Hippocampal formation (tissue), 2 donors: ENCODE measurements at places on chromosomes 12 and 14.

DNA sequence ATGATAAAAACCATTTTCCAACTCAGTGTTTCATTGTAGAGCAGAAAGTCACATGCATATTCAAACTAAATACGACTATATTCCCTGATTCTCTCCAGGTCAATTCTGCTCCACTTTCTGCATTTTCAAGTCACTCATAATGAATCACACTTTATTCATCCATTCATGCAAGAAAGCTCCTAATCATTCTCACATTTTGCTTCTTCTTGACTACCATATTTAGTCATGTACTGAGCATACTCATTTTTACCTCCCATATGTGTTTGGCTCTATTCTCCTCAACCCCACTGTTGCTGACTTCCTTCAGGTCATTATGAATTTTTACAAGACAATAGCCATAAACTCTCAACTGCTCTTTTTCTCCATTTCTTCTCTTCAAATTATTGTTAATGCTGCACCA lies 43.4 kb upstream of the PIK3C2G start:
- no peak for DNase-seq

GRCh38 chr12:119721306-119721705 lies 53.4 kb downstream of the PRKAB1 start:
- DNase-seq, result no peak

DNA sequence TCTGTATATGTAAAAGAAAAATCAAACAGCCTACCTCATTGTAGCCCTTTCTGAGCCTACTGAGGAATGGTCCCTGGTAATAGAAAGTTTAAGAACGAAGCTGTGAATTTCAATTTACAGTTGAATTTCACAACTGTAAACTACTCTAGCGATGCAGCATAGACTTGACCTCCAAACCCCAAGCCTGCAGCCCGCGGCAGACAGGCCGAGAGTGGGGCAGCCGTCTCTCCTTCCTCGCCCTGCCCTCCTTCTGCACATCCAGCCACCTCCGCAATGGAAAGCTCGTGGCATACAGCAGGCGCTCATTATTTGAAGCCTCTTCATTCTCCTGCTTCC lies 15.3 kb downstream of the RNASE2 start:
- no peak for DNase-seq

DNA sequence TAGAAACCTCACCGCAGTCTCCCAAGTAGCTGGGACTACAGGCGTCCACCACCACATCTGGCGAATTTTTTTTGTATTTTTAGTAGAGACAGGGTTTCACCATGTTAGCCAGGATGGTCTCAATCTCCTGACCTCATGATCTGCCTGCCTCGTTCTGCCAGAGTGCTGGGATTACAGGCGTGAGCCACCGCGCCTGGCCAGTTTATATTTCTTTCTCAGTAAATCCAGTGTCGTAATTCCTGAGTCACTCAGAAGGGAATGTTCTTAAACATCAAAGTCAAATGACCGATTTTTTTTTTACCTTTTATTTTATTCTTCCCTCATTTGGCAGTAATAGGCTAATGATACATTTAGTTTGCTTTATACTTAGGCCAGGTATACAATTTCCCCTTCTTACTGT lies 80.5 kb downstream of the FBXO33 start:
- DNase-seq, result no peak

DNA sequence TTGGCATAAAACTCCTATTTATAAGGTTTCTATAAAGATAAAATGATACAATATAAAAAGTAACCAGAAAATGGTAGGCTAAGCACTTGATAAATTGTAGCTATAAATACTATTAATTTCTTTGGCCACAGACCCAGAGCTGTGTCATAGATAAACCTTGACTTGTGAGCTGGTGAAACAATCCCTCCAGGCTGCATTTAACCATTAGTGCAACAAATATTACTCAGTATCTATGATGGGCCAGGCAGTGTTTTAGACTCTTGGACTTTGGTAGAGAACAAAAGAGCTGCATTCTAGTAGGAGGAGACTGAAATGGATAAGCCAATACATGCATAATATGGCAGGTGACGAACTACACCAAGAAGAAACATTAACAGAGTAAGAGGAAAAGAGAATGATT lies 178.1 kb downstream of the BTG1 start:
- no peak for DNase-seq
